Stimulated activated CD8-positive, alpha-beta memory T cell treated with anti-CD3 and anti-CD28 coated beads, Interleukin-4, amount 100 ng/mL, for 24 hours (primary cell): ENCODE measurements at places on chromosomes 2 and 18.

DNA sequence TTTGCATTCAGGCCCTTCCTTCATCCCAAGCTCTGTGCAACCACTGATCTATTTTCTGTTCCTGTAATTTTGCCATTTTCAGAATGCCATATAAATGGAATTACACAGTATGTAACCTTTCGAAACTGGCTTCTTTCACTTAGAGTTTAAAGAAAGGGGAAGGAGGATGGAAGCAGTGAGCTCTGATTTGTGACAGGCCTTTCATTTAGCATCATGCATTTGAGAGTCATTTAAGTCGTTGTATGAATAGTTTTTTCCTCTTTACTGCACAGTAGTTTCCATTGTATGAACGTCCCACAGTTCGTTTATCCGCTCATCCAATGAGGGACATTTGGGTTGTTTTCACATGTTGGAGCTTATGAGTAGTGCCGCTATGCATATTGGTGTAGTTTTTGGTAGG, 67.0 kb downstream of the LBH start:
- DNase-seq, result no peak

DNA sequence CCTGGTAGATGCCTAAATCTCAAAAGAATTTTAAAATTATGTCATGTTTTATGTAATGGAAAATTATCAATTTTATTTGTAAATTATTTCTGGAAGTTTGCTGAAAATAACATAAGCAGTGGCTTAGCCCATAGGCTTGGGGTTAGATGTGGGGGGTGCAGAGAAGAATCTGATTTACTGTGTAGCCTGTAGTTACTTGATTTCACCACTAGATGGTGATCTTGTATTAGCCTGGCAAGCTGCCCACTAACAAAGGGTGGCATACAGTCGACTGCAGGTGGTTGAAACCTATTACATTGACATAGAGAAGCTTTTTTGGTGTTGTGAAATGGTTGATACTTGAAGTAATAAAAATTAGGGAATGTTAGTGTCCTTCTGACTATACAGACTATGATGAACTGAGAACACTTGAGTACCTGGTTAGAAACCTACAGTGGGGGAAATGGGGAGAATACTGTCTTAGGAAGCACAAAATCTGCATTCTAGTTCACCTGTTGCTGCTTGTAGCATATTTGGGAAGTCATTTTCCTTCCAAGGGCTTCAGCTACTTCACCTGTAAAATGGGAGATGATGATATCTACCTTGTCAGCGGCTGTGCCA, 191.0 kb upstream of the LHCGR start:
- DNase-seq, result no peak

DNA sequence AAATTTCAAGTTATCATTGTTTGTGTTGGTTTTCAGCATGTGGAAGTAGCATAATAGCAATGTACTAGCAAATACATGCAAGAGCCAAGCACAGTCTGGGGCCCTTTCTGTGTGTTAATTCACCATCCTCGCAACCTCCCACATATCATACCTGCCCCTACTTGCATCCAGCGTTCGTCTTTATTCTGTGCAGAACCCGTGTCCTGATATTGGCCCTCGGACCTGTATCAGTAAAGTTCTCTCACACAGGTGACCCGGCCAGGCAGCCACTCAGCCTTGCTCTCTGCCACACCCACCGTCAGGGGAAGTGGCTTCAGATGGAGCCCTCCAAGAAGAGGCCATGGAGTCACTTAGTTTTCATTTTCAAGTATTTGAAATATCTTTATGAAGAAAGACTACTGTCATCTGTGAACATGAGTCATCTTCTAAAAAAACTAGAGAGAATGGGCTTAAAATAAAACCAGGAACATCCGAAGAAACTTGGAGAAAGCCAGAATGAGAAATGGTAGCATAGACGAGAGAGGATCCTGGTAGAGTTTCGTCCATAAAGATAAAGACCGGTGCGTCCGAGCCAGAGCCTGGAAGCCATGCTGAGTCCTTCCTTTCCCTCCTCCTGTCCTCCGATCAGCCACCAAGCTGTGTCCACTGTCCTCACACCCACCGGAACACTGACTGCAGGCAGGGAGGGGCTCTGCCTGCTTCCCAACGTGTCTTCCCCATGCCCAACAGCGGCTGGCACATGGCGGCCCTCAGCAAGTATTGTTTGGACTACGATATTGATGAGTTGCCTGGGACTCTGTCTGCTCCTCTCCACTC, 57.3 kb upstream of the RPL31 start:
- DNase-seq, result no peak

GRCh38 chr18:79413025-79413424, 17.3 kb downstream of the NFATC1 start:
- DNase-seq, result no peak

DNA sequence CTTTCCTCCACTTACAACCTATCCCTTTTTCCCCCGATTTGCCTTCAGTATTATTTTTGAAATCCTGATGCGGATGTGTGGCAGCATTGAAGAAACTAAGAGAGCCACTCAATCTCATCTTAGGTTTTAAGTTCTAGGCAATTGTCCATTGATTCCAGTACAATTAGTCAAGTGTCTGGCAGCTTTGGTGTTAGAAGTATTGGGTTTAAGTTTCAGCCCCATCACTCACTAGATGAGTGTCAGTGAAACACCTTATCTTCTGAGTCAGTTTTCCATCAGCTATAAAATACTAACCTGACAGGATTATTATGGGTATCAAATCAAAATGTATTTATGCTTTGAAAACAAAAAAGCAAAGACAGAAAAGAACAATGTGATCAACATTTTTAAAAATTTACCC, 16.8 kb upstream of the CUL3 start:
- no peak for DNase-seq

DNA sequence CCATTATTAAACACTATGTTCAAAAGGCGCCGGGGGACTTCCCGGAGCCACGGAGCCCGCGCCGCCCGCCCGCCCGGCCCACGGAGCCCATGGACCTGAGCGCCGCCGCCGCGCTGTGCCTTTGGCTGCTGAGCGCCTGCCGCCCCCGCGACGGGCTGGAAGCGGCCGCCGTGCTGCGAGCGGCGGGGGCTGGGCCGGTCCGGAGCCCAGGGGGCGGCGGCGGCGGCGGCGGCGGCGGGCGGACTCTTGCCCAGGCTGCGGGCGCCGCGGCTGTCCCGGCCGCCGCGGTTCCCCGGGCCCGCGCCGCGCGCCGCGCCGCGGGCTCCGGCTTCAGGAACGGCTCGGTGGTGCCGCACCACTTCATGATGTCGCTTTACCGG, 197 bp downstream of the GDF7 start:
- DNase-seq, result no peak

DNA sequence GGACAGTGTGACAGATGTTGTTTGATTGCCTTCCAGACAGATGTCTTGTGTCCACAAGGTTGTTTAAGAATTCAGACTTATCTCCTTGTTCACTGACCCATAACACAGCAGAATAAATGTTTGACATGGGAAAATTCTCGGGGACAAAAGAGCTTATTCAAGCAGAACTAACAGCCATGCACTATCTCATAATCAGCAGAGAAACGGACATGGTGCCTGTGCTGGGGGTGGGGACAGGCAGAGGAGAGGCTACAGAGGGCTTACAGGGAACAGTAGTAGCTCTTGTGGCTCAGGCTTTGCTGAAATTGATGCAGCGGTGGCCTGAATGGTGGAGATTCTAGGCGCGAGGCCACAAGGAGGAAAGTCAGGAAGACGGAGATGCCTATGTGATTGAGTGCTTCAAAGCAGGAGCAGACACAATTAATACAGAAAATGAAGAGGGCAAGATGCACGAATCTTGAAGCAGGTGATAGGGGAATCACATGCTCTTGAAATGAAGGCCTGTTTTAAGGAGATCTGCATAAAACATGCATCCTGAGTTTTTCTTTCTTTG, 62.0 kb upstream of the CAB39 start:
- DNase-seq, result no peak

DNA sequence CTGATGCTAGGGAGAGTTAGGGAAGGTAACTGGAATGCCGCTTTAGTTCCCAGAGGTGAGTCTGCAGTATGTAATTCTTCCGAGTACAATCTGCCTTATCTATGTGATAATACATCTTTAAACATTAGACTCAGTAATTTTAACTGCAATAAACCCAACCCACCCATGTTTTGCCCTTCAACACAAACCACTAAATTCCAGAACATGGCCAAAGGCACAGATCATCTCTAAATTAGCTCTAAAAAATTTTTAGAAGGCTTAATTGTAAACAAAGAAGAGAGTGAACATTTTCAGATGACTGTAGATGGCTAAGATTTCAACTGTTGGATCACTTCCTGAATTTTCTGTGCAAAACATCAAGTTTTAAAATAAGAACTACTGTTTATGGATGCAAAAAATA, 488.7 kb upstream of the ID2 start:
- DNase-seq, result no peak

DNA sequence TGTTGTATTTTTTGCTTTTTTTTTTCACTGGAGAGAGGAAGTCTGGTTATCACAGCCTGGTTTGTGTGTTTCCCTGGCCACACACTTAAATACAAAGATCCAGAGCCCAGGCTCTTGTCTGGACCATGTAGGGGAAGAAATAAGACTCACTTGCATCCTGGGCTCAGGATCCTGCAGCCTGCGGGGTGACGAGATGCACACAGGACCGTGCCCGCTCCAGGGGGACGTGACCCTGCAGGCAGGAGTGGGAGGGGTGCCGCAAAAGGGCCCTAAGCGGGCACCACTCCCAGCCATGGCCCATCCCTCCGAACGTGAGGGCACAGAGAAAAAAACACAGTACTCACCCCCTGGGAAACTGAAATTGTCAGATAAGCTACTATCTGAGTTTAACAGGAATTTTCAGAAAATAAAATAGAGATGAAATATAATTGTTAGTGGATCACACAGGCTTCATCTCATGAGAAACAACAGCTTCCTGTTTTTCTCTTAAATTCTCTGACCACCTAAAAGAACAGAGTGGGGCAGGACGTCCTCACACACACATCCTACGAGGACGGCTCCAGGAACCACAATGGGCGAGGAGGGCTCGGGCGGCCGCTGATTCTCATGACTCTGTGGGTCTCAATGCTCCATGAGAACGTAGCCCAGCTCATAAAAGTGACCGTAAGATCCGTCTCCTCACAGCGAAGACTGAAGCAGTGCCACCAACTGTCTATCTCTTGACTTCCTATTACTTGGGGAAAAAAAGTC, 142.6 kb upstream of the ALKAL2 start:
- no peak for DNase-seq
